ENCODE measurements at places on chromosomes 4 and X. TPM values are rescaled to one million over a fixed set of nuclear protein-coding genes. Genes with fewer than 3 reads are reported as not detected.

CLIC2 gene
- 0.05 TPM for total RNA-seq

MFAP3L gene
- 31.1 TPM for total RNA-seq

ARAF gene
- total RNA-seq, result 40.2 TPM

APELA gene
- total RNA-seq, result not detected

RCHY1 gene
- 44.8 TPM for total RNA-seq

UGDH gene
- 58.2 TPM for total RNA-seq

GRCh38 chr4:174494726-174495125 is 27.6 kb downstream of the HPGD start:
- no peak for DNase-seq

DNA sequence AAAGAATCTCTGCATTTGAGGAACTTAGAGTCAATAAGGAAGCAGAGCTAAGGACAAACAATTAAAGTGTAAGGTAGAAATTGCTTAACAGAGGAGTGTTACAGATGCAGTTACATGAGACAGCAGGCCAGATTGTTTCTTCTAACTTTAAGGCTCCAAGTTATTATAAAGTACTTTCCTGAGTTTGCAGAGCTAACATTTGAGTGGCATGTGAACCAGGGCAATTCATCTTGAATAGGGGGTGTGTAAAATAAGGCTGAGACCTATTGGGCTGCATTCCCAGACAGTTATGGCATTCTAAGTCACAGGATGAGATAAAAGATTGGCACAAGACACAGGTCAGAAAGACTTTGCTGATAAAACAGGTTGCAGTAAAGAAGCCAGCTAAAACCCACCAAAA is 7.6 kb upstream of the LNX1 start:
- DNase-seq, result no peak

DNA sequence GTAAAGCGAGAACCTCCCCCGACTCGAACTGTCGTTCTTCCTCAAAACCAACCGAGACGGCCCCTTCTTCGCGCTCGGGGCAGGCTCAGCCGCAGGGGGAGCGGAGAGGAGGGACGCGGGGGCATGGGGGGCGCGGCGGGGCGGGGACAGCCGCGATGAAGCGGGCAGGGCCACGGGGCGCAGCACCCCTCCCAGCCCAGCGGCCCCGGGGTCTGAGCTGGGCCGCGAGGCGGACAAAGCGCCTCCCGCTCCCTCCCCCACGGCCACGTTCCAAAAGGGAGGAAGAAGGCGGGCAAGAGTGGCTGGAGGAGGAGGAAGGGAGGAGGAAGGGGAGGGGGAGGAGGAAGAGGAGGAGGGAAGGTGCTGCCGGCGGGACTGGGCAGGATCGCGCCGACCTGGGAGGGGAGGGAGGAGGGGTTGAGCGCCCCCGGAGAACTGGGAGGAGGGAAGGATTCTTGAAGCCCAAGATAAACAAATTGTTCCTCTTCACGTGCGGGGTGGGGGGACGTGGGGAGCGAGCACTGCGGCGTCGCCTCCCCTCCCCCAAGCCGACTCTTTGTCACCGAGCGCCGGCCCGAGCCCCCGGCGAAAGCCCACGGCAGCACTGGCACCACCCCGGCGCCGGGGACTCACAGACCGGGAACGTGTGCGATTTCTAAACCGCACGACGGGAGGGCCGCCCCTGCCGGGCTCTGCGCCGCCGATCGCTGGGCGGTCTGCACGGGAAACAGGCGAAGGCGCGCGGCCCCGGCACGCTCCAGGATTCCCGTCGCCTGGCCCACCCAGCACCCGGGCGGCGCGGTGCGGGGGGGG is 2.9 kb downstream of the MAML3 start:
- DNase-seq, result peak; percentile 52

DNA sequence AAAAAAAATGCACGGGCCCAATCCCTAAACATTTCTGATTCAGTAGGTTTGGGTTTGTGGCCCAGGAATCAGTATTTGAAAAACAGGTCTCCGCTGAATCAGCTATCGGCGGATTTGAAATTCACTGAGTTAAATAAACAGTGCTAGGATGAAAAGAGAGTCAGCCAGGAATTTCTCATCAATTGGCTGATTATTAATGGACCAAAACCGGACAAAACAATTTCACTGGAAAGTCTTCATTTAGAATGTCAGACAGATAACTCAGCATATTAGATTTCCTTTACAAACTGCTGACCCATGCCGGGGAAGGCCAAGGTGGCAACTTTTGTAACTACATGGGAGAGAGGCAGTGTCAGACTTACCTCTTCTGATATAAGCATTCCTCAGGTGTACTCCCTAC is 99.4 kb upstream of the LSM6 start:
- no peak for DNase-seq

- peak; percentile 34 for DNase-seq
These were observed at the start of gene GAB3 for GRCh38 chrX:154750301-154751202. GAB3 (minus strand) TSS chrX:154751077; CDS start chrX:154751025, 52 bp downstream.

- DNase-seq, result no peak
These were observed 76.7 kb downstream of the CLCN5 start for GRCh38 chrX:49999087-49999486.

DNA sequence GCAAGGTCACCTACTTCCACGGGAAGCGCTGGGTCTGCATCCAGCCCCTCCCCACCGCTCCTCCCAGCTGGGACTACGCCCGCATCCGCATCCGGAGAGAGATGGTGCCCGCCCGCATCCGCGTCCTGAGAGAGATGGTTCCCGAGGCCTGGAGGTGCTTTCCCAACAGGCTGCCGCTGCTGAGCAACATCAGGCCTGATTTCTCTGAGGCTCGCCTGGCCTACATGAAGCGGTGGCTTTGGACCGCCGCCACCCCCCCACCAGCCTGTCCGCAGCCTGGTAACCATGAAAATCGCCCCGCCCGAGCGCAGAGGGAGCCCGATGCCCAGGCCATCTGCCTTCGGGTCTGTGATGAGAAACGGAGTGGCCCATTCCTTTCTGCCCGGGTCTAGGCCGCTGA is 18.1 kb downstream of the CLTRN start:
- no peak for DNase-seq

DNA sequence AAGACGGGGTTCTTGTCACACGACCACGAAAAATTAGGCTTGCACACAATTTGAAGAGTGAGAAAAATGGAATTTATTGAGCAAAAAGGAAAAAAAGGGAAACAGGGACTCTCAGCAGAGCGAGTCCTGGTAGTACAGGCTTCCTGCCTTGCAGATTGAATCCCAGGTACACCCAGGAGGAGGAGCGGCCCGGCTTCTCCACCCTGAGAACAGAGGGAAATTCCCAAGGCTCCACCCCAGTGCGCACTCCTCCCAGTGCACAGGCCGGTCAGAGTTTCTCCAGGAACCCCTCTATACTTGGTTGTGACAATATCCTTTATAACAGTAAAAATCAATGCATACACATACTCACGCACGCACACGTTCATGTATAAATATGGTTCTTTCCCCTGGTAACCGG is 22.0 kb downstream of the SLC4A4 start:
- no peak for DNase-seq

DNA sequence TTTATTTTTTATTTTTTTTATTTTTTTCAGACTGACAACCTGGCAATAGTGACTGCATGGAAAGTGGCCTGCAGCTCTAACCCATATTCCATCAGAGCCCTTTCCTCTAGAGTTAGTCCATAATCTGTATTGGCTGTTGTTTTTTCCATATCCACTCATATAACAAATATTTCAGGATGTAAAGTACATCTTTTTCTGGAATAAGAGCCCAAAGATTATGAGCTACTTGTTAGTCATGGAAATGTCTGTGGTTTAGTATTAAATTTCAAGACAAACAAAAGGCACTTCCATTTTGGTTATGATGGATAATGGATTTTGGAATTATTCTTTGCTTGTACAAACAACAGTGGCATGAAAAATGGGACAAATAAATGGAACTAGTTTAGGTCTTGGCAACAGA is 296.0 kb upstream of the HS3ST1 start:
- peak; percentile 62 for DNase-seq

- no peak for DNase-seq
These were observed 33.5 kb downstream of the CTBP1 start for GRCh38 chr4:1215141-1216075.

- peak; percentile 50 for DNase-seq
These were observed 153.4 kb downstream of the FSTL5 start for GRCh38 chr4:162010362-162010761.
